ENCODE measurements at places on chromosomes 2 and 18. TPM values are rescaled to one million over a fixed set of nuclear protein-coding genes. Genes with fewer than 3 reads are reported as not detected.

DNA sequence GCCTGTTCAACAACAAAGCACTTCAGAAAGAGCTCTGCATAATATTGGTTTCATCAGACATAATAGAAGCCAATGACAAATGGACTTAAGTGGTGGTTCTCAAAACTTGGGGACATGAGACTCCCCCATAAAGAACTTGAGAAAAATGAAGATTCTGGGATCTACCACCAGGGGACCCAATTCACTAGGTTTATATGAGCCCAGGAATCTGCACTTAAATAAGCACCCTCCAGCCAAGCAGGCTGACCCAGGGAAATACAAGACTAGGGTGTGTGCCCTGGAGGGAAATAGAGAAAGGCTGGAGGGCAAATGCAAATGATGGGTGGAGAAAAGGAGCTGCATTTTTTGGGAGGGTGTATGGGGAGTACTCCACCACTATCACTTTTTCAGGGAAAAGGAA, 52.5 kb downstream of the SATB2 start:
- no peak for DNase-seq

The ST6GAL2 gene
- polyA plus RNA-seq = 0.89 TPM

DNA sequence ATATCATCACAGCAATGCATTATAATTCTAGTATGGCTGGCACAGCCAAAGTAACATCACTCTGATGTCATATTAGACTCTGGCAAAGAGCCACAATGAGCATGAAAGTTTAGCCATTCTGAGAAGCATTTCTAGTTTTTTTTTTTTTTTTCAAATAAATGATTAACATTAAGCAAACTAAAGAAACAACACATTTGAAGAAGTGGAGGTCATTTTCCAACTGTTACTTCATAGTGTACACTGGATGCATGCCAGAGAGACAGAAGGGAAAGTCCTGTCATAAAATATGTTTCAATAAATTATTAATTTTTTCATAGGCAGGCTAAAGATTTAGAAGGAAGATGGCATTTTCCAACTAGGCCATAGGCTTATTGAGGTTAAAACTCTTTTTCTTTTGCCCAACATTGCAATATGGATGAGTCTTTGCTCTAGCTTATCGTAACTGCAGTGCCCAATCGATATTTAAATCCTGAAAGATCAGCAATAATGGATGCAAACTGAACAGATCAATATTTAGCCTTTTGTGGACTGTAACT, 1630.4 kb upstream of the ACVR2A start:
- DNase-seq = peak; percentile 89

The MARCHF4 gene
- 0.95 TPM for polyA plus RNA-seq

GRCh38 chr2:101546376-101547058, 71.6 kb upstream of the RFX8 start:
- no peak for DNase-seq

The ST3GAL5 gene
- polyA plus RNA-seq = 2.0 TPM

DNA sequence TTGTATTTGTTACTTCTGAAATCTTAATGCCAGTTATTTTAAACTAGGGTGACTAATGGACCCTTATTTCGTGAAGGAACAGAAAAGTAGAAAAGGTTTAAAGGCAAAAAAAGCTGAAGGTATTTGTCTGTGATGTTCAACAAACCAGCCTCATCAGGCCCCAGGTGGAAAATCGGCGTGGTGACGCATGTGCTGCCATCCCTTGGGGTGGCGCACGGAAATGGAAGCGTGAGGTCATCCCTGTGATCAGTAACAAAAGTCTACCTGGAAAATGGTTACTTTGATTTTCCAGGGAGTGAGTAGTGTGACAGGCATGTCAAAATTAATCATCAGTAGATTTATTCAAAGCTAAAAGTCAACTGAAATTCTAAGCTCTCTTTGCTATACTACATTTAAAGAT, 313.2 kb downstream of the GBX2 start:
- DNase-seq = no peak

GRCh38 chr2:201466050-201466675, 14.6 kb downstream of the STRADB start:
- DNase-seq = peak; percentile 50

GRCh38 chr2:12965540-12966269, 249.0 kb downstream of the TRIB2 start:
- DNase-seq = peak; percentile 8

The GALNT13 gene
- 4.7 TPM for polyA plus RNA-seq

DNA sequence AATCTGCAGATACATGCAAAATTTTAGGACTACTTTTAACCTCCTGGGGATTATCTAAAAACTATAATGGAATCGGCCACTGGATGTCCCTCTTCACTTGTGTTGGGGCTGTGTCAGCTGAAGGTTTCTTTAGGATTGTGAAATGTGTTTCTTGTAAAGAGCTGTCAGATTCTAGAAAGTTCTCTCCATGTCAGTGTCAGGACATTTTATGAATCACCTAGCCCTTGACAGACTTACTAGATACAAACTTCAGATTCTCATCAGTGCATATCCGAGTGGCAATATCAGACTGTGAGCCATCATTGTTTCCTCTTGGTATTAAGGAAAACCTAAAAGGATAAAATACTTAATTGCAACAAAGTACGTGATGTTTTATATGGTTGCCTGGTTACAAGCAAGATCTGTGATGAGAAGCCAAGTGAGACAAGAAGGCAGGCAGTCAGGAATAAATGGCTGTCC, 107.3 kb downstream of the CPS1 start:
- no peak for DNase-seq

The SALL3 gene
- polyA plus RNA-seq = under 0.01 TPM

GRCh38 chr2:108907822-108908712, 81.0 kb downstream of the EDAR start:
- no peak for DNase-seq

- DNase-seq = peak; percentile 70
Observed at GRCh38 chr2:203016716-203017115, 2.0 kb downstream of the NBEAL1 start.

The GPR148 gene
- polyA plus RNA-seq = 0.22 TPM

DNA sequence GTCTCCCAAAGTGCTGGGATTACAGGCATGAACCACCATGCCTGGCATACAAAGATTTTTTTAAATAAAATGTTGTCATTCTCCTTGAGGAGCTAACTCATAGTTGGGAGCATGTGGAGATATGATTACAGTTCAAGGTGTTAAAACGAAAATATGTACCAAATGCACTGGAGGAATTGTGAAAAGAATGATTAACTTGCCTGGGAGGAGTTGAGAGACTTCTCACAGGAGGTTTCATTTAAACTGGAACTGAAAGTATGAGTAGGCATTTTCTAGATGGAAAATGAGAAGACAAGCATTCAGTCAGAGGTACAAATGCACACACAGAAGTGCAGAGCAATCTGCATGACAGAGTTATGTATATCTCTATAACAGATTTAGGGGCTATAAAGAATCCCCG, 126.6 kb upstream of the PDE1A start:
- DNase-seq = no peak

The FZD7 gene
- 27.9 TPM for polyA plus RNA-seq

GRCh38 chr2:216827073-216827720, 32.7 kb downstream of the TNP1 start:
- no peak for DNase-seq

DNA sequence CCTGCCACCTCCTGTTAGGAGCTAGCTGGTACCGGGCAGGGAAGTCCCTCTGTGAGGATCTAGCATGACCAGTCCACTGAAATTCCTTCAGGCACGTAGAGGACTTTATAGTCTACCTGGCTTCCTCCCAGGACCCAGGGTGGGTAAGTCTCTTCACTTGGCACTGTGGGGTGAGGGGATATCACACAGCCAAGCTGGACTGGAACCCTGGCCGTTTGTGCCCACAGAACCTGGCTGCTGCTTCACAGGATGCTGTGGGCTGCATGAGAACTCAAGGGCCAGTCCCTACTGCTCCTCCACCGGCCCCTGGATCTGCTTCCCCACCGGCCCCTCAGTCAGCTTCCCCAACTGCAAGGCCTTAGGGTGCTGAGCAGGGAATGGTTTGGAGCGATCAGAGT, 35.8 kb downstream of the HS1BP3 start:
- no peak for DNase-seq

- DNase-seq = peak; percentile 8
Observed at GRCh38 chr2:146312899-146313298, 1531.9 kb upstream of the ACVR2A start.

GRCh38 chr2:33321876-33322483, 154.5 kb upstream of the RASGRP3 start:
- no peak for DNase-seq

- DNase-seq = no peak
Observed at GRCh38 chr18:48441405-48441881, 32.3 kb upstream of the ZBTB7C start.

GRCh38 chr2:161124201-161124600, 36.0 kb upstream of the TANK start:
- DNase-seq = no peak

The SGPP2 gene
- polyA plus RNA-seq = 11.5 TPM

DNA sequence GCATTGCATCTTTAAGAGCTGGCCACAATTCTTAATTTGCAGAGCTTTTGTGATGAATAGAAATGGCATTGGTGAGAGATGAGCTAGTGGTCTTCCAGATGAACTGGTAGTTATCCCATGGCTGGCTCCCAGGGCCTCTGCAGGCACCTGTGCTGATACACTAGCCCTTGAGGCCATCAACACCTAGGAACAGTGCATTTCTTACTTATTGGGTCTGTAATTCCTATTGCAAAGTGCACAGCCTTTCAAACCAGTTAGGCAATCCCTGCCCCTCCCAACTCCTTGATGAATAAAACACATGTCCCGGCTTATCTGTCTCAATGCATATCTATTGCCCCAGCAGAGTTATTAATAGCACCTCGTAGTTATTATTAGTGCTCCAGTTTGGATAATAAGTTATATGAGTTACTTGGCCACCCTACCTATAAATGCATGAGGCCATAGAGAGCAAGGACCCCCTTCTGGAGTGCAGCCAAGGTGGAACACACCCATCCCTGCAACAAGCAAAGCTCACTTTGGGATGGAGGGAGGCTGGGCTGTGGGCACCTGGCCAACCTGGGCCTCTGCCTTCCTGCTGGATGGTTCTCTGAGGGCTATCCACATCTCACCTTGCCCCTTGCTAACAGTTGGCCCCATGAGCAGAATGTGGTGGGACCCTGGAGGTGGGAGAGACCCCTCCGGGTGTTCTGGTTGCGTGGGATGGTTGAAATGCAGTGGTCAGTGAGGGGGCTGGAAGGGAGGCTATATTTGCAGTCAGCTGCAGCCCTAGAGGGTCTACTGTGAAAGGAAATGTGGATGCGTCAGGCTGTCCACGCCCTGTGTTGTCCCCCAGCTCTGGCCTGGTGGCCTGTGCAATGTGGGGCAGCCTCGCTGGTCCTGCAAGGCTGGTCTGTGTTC, 455.9 kb upstream of the HS6ST1 start:
- DNase-seq = peak; percentile 53

DNA sequence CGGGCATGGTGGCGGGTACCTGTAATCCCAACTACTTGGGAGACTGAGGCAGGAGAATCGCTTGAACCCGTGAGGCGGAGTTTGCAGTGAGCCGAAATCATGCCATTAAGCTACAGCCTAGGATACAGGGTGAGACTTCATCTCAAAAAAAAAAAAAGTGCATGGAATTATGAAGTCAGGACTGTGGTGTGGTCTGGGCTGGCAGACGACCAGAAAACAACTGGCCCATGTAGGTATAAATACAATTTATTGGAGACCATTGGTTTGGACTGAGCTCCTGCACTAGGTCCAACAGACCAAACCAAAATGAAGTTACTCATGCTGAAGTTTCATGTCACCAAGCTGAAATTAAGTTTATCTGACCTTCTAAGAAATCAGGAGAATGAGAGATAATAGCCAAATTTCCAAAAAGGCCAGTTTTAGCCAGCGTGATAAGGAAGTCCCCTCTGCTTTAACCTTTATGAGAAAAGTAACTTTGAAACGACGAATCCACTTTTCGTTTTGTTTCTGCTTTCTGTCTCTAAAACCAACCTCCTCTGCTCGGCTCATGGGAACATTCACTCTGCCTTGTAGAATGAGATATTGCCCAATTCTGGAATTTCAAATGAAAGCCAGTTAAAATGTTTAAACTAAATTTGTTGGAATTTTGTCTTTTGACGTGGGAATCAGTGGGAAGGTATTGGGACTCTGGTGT, 17.7 kb upstream of the RAB10 start:
- no peak for DNase-seq

DNA sequence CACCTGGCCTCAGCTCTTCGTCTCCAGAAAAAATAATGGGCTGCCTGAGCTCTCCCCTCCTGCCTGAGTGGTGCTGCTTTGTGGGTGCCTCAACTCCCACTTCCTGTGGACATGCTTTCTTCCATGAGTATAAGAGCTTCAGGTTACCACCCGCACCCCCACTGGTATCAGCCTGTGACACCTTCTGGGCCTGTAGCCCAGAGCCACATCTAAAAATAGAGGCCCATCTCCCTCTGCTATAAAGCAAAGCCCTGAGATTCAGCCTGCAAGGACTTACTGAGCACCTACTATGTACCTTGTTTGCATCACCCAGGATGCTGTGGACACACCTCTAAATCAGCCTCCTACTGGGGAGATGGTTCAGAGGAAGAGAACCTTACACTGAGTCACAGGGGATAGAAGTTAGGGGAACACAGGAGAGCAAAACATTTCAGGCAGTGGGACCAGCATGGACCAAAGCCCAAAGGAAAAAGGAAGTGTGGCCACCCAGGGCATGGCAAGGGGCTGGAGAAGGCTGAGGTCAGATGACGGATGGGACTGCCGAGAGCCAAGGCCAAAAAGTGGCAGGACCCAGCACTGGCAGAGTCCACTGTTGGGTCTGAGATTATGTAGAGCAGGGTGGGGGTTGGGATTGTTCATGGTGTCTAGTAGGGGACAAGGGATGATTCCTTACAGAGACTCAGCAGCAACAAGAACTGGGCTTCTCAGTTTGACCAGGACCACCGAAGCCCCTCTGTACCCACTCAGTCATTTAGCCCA, 123.7 kb upstream of the PPP1CB start:
- DNase-seq = no peak

GRCh38 chr18:79706658-79707057, 27.1 kb downstream of the CTDP1 start:
- no peak for DNase-seq

The LRPPRC gene
- polyA plus RNA-seq = 19.5 TPM

The TAF4B gene
- polyA plus RNA-seq = 1.1 TPM

The POTEJ gene
- not detected for polyA plus RNA-seq

The WNT10A gene
- not detected for polyA plus RNA-seq

DNA sequence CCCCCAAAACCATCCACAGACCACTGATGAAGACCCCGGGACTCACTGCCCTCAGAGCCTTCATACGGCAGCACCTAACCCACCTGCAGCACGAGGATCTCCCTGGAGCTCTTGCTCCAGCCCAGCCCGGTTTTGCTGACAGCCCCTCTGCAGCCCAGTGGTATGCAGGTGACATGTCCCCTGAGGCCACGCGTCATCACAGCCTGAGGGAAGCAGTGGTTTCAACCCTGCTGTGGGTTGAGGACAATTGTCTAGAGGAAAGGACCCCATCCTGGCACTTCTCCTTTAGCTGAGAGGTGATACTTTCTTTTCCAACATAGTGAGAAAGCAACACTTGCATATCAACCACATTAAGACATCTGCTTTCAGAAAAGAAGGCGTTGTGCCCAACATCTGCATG, 134.0 kb downstream of the SEPTIN10 start:
- DNase-seq = no peak

Measured in small intestine (tissue), 16 donors.